Stimulated activated CD8-positive, alpha-beta memory T cell treated with anti-CD3 and anti-CD28 coated beads, Interleukin-4, amount 100 ng/mL, for 24 hours (primary cell): ENCODE measurements at places on chromosomes 3 and 15.

DNA sequence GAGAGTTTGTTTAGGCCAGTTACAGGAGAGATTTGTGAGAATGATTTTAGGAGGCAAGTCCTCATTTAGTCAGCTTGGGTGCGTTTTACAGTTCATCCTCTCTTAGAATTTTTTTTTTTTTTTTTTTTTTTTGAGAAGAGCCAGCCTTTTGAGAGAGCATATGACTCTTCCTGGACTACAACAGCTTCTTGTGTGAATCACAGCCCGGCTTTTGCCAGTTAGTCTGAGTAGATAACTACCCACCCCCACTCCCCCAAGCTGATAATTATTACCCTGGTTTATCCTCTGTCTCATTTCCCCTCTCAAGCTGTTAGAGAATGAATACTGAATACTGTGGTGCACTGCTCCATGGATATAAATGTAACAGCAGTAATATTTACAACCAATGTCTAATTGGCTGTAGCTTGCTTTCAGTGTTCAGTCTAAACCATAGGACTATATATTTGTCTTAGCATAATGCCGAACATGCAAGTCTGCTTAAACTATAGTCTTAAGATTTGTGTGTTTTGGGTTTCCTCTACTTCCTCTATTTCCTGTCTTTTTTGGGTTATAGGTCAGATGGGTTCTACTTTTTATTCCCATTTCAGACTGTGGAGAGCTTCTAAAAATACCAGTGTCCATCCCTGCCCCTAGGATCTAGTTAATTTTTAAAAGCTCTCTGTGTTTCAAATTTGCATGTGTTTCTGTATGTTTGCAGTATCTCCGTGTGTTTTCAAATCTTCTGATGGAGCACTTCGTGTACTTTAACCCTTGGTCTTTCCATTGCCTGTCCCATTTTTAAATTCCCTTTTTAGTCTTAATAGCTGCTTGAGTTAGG lies 8.0 kb downstream of the CHD2 start:
- DNase-seq = no peak

DNA sequence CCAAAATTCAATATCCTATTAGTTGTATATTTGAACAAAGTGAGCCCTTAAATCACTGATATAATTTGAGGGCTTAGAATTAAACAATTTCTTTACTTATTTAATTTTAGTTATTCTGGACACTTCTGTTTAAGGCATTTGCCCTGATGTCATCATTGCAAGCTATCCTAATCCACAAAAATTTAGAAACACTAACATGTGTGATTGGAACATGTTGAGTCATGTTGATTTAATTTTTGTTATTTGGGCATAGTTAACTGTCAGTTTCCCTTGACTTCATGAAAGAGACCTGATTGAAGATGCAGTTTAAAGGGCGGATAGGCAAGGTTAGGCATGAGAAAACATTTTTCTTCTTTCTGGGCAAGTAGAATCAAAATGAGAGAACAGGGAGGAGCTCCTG lies 682.6 kb downstream of the ROBO1 start:
- no peak for DNase-seq

GRCh38 chr3:190119461-190120268 lies 1.0 kb downstream of the P3H2 start:
- DNase-seq = no peak

DNA sequence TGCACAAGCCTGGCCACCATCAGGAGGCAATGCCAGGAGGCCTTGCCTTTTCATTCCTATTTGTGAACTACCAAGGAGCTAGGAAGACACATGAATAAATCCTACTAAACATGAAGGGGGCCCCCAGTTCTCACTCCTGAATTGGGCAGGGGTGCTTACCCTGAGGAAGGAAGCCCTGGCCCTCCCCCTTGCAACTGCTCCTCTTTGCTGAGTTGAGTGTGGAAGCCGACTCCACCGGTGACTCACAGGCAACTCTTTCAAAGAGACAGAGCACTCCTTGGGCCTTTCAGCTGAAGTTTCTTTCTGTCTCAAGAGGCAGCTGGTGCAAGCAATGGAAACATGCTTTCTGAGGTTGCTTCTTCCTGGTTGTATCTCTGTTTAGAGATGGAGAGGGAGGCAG lies 1.7 kb downstream of the GABRG3 start:
- DNase-seq = no peak

GRCh38 chr3:143514874-143515273 lies 333.4 kb downstream of the SLC9A9 start:
- no peak for DNase-seq

- no peak for DNase-seq
Observed at GRCh38 chr15:77545058-77545457, 87.7 kb downstream of the LINGO1 start.

DNA sequence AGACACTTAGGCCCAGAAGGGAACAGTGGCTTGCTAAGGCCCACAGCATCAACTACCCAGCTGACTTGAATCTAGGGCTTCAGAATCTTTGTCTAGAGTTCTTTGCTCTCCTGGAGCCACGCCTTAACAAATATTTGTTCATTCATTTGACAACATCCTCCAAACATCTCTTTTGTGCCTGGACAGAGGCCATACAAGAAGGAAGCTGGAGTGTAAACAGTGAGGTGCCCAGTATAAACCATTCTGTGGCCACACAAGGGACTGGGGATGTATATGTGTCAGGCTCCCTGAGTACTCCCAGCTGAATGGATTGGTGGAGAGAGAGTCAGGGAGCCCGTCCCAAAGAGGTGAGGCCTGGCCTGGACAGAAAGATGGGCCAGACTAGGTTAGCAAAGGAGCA lies 3.4 kb downstream of the CIB2 start:
- DNase-seq = no peak

- no peak for DNase-seq
Observed at GRCh38 chr15:25717457-25718168, 145.5 kb downstream of the ATP10A start.

DNA sequence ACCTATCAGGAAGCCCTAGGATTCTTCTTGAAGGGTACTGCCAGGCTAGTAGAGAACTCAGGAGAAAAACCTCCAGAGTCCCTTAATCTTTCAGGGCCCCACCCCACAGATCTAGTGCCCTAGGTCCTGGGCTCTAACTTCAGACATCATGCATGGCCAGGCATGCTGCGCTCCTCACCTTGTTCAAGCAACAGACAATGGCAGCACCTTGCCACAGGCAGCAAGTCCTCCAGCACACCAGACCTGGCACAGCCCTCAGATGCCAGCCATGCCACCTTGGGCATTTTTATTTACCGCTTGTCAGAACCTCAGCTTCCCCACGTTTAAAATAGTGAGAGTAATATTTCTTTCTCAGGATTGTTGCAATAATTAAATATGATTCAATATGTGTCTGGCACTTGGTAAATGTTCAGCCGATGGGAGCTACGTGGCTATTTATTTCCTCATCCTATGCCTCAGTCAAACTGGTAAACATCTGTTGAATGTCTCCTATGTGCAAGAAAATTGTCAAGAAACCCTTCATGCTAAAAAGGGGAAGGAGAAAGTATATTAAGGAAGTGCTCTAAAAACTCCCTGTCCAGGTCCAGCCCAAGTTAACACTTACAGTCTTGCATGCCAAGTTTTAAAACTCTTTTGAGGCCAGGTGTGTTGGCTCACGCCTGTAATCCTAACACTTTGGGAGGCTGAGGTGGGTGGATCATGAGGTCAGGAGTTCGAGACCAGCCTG lies 14.5 kb upstream of the CCR1 start:
- no peak for DNase-seq

DNA sequence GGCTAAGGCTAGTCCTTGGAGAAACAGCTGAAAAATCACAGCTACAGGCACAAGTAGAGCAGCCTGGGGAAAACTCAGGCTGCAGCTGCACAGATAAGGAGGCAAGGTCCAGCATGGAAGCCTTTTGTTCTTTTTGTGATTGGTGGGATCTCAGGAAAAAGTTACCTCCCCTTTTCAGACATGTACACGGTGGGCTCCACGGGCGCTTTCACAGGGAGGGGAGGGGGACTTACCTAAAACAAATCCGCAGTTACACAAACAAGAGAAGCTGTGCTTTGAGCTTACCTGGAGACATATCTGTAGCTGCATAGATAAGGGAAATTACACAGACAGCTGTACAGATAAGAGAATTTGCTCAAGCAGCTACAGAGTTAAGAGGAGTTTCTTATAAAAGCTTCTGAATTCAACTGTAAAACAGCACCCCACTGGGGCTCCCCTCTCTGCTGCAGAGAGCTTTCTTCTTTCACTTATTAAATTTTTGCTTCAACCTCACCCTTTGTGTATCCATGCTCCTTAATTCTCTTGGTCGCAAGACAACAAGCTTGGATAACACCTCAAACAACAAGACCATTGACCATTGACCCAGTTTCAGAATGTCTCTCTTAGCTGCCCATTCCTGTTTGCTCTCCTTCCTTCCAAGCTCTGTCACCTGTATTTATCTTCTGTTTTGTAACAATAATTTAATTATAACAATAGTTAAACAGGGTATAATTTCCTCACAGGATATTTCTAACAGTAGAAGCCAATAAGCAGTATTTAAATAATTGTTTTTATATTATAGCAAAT lies 10.9 kb upstream of the CD200 start:
- no peak for DNase-seq

GRCh38 chr3:12443781-12444522 lies 40.3 kb upstream of the TSEN2 start:
- DNase-seq = no peak

- DNase-seq = no peak
Observed at GRCh38 chr3:59717679-59718205, 667.9 kb upstream of the CFAP20DC start.

GRCh38 chr3:146929696-146930095 lies 324.6 kb upstream of the PLSCR5 start:
- no peak for DNase-seq

DNA sequence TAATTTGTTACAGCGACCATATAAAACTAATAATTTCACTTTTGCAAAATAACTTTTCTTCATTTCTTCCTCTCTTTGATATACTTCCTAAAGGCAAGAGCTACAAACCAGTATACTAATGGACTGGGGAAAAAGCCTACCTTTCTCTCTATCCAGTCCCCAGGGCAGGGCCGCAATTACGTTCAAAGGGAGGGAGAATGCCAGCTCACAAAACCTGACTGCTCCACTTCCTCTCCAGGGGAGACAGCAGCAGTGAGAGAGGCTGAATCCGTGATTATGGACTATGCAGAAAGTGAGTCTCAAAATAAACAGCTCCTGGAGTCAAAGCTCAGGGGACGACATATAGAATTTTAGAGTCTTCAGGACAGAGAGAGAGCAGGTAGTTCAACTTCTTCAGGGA lies 126.9 kb upstream of the HES1 start:
- no peak for DNase-seq

GRCh38 chr3:108381529-108382140 lies 85.3 kb downstream of the HHLA2 start:
- no peak for DNase-seq

- no peak for DNase-seq
Observed at GRCh38 chr3:121883507-121883906, 10.7 kb upstream of the SLC15A2 start.

DNA sequence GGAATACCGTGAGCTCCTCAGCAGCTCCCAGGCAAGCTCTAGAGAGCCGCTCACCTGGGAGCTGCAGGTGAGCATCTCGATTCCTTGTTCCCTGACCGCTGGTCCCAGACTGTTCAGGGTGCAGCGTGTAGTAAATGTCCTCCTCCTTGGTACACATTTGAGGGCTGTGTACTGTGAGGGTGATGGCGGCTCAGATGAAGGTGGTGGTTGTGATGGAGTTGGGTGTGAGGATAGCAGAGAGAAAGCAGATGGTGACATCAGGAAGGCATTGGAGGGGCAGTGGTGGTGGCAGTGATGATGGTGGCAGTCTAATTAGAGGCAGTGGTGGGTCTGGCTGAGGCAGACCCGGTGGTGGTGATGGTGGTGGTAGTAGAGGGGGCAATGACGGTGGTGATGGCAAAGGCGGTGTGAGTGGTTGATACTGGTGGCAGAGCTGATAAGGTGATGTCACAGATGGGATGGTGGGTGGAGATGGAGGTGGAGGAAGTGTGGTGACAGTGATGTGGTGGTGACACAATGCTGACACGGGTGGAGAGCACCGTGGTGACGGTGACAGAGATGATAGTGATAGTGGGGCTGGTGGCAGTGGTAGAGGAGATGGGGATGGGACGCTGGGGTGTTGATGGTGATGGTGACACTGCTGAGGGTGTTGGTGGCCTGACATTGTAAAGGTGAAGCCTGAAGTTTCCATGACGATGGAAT lies at the start of gene DNAJB8:
DNAJB8 (minus strand) TSS at position 51 of the 702 bp plus-strand sequence. CDS start 3,645 bp downstream, outside the sequence.
- DNase-seq = no peak

DNA sequence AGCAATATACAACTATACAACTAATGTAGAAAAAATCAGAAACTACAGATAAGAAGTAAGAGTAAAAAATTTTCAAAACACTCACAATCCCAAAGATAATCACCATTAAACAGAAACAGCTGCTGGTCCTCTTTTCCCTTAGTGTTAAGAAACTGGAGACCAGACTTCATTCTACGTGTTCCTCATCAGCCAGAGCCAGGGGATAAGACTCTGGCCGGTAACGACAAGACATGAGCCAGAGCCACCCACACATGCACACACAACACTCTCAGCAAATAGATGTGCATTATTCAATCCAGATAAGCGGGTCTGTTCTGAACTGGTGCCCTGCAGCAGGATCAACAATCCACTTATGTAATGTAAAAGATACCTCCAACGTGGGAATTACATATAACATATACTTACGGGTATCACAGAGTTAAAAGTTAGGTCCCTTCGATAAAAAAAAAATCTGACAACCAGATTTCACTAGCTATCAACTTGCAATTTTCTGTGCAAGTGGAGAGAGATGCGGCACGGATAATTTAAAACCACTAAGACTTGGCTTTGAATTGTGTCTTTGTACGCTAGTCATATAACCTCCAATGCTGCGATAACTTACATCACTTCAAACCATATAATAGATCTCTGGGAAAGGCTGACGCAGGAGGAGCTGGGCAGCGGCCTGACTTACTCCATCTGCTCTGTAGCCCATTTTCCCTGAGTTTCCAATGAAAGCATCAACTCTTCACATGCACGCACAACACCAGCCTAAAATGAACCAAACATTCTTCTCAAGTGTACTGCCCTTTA lies 17.8 kb downstream of the PRICKLE2 start:
- DNase-seq = no peak

DNA sequence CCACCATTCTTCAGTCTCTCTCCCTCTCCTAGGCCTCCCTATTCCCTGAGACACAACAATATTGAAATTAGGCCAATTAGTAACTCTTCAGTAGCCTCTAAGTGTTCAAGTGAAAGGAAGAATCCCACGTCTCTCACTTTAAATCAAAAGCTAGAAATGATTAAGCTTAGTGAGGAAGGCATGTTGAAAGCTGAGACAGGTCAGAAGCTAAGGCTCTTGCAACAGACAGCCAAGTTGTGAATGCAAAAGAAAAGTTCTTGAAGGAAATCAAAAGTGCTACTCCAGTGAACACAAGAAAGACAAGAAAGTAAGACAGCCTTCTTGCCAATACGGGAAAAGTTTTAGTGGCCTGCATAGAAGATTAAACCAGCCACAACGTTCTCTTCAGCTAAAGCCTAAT lies 41.3 kb downstream of the PPM1L start:
- DNase-seq = no peak

- no peak for DNase-seq
Observed at GRCh38 chr3:100205171-100205570, 55.6 kb upstream of the TBC1D23 start.
